GM04504 (cell line): ENCODE measurements at places on chromosomes 11 and 22.

- no peak for DNase-seq
Measured at GRCh38 chr11:131430473-131431208, 60.2 kb downstream of the NTM start.

GRCh38 chr11:46133119-46133518 lies 11.9 kb upstream of the PHF21A start:
- no peak for DNase-seq

GRCh38 chr11:75198278-75198973 lies 42.1 kb upstream of the TPBGL start:
- DNase-seq = no peak

- DNase-seq = no peak
Measured at GRCh38 chr11:69770540-69770939, 4.6 kb downstream of the FGF4 start.

DNA sequence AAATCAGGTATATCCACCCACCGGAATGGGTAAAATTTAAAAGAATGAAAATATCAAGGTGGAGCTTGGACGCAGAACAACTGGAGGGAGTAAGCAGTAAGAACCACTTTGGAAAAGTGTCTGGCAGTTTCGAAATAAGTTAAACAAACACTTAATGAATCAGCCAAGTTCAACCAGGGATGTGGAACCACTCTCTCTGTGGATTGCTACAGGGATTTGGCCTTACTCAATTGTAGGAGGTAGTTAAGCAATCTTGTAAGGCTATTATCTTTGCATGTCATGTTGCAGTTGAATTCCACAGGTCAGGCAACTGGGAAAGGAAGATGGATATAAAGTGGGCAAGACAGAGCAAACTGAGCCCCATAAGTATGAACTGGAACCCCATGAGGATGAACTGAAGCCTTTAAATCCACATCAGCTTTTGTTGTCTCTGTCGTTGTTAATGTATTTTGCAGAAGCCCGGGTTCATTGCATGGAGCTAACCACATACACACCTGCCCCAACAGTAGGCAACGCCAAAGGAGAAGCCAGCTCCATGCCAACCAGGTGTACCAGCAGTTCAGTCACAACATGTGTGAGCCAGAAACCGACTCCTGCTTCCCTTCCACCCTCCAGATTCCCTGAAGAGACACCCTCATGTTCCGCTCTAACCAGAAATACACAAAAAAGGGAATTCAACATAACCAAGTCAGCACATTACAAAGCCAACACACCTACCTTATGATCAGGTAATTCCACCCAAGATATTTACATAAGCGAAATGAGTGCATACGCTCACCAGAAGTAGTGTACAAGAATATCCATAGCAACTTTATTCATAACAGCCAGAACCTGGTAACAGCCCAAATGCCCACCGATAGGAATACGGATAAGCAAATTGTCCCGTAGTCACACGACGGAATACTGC lies 8.0 kb upstream of the SLC43A3 start:
- peak; percentile 85 for DNase-seq

- no peak for DNase-seq
Measured at GRCh38 chr11:126719740-126720139, 280.8 kb downstream of the KIRREL3 start.

GRCh38 chr11:73230931-73231330 lies 12.8 kb downstream of the P2RY2 start:
- no peak for DNase-seq

DNA sequence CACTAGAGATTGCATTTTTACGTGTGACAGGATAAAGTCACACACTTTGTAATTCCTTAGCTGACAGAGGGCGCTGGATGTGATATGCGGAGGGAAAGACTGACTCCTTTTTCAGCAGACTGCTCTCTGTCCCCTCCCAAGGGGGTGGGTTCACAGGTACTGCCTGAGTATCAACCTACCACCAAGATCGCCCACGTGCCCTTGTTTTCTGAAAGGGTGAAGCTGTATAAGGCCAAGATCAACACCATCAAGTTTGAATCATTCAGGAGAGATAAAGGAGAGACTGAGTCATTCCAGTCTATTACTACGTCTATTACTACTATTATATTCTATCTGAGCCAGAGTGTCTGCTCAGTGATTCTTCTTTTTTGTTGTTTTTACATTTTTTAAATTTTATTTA lies 30.7 kb downstream of the BUD13 start:
- no peak for DNase-seq

- DNase-seq = no peak
Measured at GRCh38 chr11:2100361-2101170, 38.6 kb downstream of the IGF2 start.
